ENCODE measurements at places on chromosomes 13 and 19.

DNA sequence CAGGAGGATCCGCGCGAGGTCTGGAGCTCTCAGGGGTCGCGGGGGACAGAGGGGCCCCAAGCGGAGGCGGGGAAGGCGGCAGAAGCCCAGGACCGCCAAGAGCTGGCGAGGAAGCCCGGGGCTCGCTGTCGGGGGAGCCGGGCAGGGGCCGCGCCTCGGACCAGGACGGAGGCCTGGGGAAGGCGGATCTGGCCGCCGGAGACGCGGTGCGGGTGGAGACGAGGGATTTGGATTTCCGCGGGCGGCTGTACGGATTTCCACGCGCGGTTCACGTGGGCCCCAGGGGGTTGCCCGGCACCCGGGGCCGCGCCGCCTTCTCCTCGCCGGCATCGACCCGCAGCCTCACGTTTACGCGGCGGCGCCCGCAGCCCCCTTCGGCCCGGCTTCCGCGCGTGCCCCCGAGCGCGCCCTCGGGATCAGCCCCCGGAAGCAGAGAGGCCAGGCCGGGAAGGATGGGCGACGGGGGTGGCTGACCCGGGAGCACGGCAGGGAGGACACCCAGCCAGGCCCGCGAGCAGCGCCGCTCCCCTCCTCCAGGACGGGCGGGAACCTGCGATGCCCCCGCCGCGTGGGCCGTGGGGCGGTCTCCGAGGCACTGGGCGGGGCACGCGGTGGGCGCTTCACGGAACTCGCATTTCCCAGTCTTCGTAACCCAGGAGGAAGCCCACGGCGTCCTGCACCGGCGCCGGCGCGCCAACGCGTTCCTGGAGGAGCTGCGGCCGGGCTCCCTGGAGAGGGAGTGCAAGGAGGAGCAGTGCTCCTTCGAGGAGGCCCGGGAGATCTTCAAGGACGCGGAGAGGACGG, 4.7 kb downstream of the F7 start:
- DNase-seq: peak; percentile 21

DNA sequence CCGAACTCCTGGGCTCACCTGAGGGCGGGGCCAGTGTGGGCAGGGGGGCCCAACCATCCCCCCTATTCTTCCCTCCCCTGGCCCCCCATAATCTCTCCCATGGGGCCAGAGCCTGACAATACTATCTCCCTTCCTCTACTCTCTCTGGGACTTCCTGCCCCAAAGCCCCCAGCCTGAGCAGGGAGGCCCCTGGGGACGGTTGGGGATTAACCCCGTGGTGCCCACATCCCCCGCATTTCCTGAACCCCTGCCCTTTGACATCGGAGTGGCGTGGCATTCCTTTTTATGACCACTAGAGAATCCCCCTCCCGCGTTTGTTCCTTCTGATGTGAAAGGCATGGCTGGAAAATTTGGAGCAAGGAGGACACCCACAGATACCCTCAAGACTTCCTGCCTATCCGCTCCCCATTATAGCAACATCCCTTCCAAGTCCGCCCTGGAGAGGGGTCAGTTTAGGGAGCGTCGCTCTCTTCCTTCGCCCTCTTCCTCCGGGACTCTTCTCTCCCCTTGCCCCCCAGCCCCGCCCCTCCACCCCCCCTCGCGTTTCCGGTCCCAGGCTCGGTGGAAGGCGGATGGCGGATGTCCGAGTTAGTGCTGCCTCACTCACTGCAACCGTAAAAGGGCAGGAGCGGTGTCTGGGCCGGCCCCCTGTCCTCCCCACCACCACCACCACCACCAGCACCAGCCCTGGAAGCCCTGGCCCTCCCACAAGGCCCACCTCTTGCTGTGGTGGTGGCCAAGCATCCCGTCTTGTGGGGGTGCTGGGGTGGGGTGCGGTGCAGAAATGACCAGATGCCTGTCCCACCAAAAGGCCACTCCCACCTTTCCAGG, 1.8 kb downstream of the VASP start:
- DNase-seq: no peak

GRCh38 chr19:2288818-2289713, 7.1 kb upstream of the PEAK3 start:
- no peak for DNase-seq

- no peak for DNase-seq
Measured at GRCh38 chr13:50713523-50714248, 129.8 kb downstream of the DLEU7 start.

Data from activated T-cell treated with anti-CD3 and anti-CD28 coated beads for 48 hours (primary cell).